ENCODE measurements at places on chromosomes 12 and 14. TPM values are rescaled to one million over a fixed set of nuclear protein-coding genes. Genes with fewer than 3 reads are reported as not detected.

DNA sequence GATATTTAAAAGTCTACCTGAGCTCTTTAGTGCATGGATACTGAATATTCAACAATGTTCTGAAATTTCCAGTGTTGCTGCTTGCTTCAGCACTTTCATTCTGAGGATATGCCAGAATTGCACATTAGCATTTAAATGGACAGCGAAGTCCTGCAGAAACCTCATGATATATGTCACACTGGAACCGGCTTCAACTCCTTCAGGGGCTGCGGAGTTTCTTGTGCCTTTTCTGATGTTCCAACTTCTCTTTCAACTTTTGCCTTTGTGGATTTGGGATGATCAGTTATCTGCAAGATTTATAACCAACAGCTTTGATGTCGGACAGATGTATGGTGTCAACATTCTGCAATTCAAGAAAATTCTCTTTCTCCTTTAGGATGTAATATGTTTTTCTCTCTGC is 142.5 kb upstream of the LMNTD1 start:
- H3K4me1 ChIP-seq = no peaks in the 10 kb centered on the region
- H3K36me3 ChIP-seq = no peaks in the 10 kb centered on the region
- DNase-seq = no peak
- no peak overlapping the region for H3K27ac ChIP-seq
- H3K27me3 ChIP-seq = no peaks in the 10 kb centered on the region
- no peak overlapping the region for H3K4me3 ChIP-seq

- peaks cover 11% of the 10 kb centered on the region for H3K36me3 ChIP-seq
- no peaks in the 10 kb centered on the region for H3K4me1 ChIP-seq
- peak overlapping the region; percentile 57 for H3K27ac ChIP-seq
- no peaks in the 10 kb centered on the region for H3K27me3 ChIP-seq
- H3K4me3 ChIP-seq = no peak overlapping the region
Observed at GRCh38 chr14:75011356-75011994, 8.8 kb downstream of the EIF2B2 start.

- H3K4me3 ChIP-seq = no peak overlapping the region
- no peaks in the 10 kb centered on the region for H3K36me3 ChIP-seq
Observed at GRCh38 chr12:51413149-51413548, 11.5 kb upstream of the SLC4A8 start.

GRCh38 chr14:33510991-33511390 is 439.9 kb downstream of the EGLN3 start:
- no peak overlapping the region for H3K27ac ChIP-seq
- no peaks in the 10 kb centered on the region for H3K4me1 ChIP-seq
- H3K27me3 ChIP-seq = no peaks in the 10 kb centered on the region
- no peak for DNase-seq
- H3K36me3 ChIP-seq = no peaks in the 10 kb centered on the region

DNA sequence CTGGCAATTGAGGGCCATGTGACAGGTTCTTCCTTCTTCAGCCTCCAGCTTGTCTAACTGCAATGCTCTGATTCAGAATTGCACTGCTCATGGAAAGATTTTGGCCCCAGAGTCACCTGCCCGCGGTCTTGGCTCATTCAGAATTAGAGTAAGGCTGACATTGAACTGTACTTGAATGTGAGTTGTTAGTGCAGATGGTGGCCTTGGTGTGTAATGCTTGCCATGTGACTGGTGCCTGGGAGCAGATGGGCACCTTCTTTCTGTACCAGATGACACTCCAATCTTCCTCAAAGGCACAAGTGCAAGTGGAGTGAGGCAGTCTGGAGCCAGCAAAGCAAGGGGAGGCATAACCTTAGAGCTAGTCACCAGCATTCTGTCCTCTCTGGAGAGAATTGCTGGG is 36.5 kb upstream of the ANO4 start:
- no peak overlapping the region for H3K4me3 ChIP-seq
- no peak overlapping the region for H3K27ac ChIP-seq
- H3K4me1 ChIP-seq = no peaks in the 10 kb centered on the region
- H3K27me3 ChIP-seq = no peaks in the 10 kb centered on the region
- DNase-seq = no peak

GRCh38 chr12:130090542-130090941 is 71.7 kb upstream of the FZD10 start:
- H3K27me3 ChIP-seq = no peaks in the 10 kb centered on the region
- no peaks in the 10 kb centered on the region for H3K36me3 ChIP-seq
- no peaks in the 10 kb centered on the region for H3K4me1 ChIP-seq
- H3K4me3 ChIP-seq = no peak overlapping the region

- H3K27ac ChIP-seq = no peak overlapping the region
- no peaks in the 10 kb centered on the region for H3K36me3 ChIP-seq
Observed at GRCh38 chr14:20757965-20758364, 10.2 kb upstream of the EDDM3B start.

- no peak overlapping the region for H3K27ac ChIP-seq
- no peaks in the 10 kb centered on the region for H3K4me1 ChIP-seq
- H3K36me3 ChIP-seq = no peaks in the 10 kb centered on the region
- no peak for DNase-seq
Observed at GRCh38 chr14:82431031-82431430, 897.4 kb upstream of the SEL1L start.

- H3K4me3 ChIP-seq = no peak overlapping the region
- peaks cover 22% of the 10 kb centered on the region for H3K4me1 ChIP-seq
- DNase-seq = no peak
- H3K36me3 ChIP-seq = no peaks in the 10 kb centered on the region
Observed at GRCh38 chr14:96578619-96579018, 76.4 kb downstream of the PAPOLA start.

GRCh38 chr12:125902991-125903390 is 837.8 kb downstream of the AACS start:
- no peak overlapping the region for H3K27ac ChIP-seq
- no peak overlapping the region for H3K4me3 ChIP-seq
- H3K4me1 ChIP-seq = no peaks in the 10 kb centered on the region
- no peaks in the 10 kb centered on the region for H3K36me3 ChIP-seq
- no peaks in the 10 kb centered on the region for H3K27me3 ChIP-seq

DNA sequence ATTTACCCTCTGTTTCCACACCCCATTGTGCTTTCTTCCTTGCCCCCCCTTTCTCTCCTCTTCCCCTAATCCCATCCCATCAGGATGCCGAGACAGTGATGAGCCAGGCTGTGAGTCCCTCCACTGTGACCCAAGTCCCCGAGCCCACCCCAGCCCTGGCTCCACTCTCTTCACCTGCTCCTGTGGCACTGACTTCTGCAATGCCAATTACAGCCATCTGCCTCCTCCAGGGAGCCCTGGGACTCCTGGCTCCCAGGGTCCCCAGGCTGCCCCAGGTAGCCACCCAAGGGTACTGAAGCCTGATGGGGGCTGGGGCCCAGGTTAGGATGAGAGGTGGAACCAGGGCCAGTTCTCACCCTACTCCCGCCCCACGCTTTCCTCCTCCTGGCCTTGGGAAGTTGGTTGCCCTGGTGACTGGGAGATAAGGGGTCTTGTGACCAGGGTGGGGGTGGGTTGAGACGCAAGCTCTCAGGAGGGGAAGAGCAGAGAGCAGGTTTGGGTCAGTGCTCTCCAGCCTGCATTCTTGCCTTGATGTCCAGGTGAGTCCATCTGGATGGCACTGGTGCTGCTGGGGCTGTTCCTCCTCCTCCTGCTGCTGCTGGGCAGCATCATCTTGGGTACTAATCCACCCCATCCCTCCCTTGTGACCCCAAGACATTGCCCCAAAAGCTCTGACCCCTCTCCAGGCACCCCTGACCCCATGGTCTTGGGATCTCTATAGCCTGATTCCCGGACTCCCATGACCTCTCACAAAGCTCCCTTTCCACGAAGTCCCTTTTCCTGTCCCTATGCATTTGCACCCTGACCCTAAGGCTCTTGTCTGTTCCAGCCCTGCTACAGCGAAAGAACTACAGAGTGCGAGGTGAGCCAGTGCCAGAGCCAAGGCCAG is 1.2 kb downstream of the AMHR2 start:
- no peak for DNase-seq
- H3K27me3 ChIP-seq = no peaks in the 10 kb centered on the region
- no peaks in the 10 kb centered on the region for H3K36me3 ChIP-seq
- peaks cover 7% of the 10 kb centered on the region for H3K4me1 ChIP-seq
- no peak overlapping the region for H3K27ac ChIP-seq

OAS2 gene
- total RNA-seq = 2.8 TPM

YBX3 gene
- total RNA-seq = 386 TPM

NOC4L gene
- 9.4 TPM for total RNA-seq

SRGAP1 gene
- total RNA-seq = 12.2 TPM

ZC2HC1C gene
- total RNA-seq = 4.6 TPM

ISCA2 gene
- total RNA-seq = 13.7 TPM
